ENCODE measurements at places on chromosomes 7 and 10. TPM values are rescaled to one million over a fixed set of nuclear protein-coding genes. Genes with fewer than 3 reads are reported as not detected.

- no peaks in the 10 kb centered on the region for H3K4me1 ChIP-seq
- no peak for DNase-seq
- no peak overlapping the region for H3K4me3 ChIP-seq
- no peaks in the 10 kb centered on the region for H3K36me3 ChIP-seq
- H3K27ac ChIP-seq = no peak overlapping the region
- no peaks in the 10 kb centered on the region for H3K27me3 ChIP-seq
Measured at GRCh38 chr7:121094829-121095228, 106.3 kb downstream of the CPED1 start.

- DNase-seq = no peak
- H3K4me3 ChIP-seq = no peak overlapping the region
- H3K36me3 ChIP-seq = no peaks in the 10 kb centered on the region
- H3K27ac ChIP-seq = no peak overlapping the region
- H3K4me1 ChIP-seq = no peaks in the 10 kb centered on the region
- no peaks in the 10 kb centered on the region for H3K27me3 ChIP-seq
Measured at GRCh38 chr10:98696516-98696915, 249.8 kb upstream of the HPS1 start.

DNA sequence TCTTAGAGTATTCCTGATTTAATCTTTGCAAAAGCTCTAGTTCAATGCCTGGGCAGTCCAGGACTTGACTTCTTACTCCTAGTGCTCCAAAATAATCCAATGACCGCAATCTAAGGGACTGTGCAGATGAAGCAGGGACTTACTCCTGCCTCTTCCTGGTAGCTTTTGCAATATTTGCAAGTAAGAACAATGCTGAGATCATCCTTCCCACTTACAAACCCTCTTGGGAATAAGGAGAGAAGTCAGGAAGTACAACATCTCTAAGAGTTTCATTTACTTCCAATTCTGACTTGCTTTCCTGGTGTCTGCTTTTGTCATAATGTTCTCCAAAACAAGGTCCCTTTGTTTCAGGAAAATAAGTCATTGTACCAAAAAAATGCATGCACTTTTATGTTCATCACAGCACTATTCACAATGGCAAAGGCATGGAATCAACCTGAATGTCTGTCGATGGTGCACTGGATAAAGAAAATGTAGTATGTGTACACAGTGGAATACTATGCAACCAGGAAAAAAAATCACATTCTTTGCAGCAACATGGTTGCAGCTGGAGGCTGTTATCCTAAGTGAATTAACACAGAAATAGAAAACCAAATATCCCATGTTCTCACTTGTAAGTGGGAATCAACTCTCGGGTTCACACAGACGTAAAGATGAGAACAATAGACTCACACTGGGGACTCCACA is 7.1 kb upstream of the KCNMA1 start:
- H3K4me1 ChIP-seq = peaks cover 18% of the 10 kb centered on the region
- no peak overlapping the region for H3K27ac ChIP-seq
- H3K27me3 ChIP-seq = peaks cover 14% of the 10 kb centered on the region
- no peaks in the 10 kb centered on the region for H3K36me3 ChIP-seq
- H3K4me3 ChIP-seq = no peak overlapping the region

- DNase-seq = peak; percentile 67
- H3K4me3 ChIP-seq = no peak overlapping the region
- peaks cover 64% of the 10 kb centered on the region for H3K4me1 ChIP-seq
- no peaks in the 10 kb centered on the region for H3K27me3 ChIP-seq
- H3K27ac ChIP-seq = peak overlapping the region; percentile 68
Measured at GRCh38 chr10:132459301-132460003, 62.5 kb downstream of the PWWP2B start.

GRCh38 chr10:88311264-88311663 is 271.9 kb downstream of the RNLS start:
- no peak overlapping the region for H3K27ac ChIP-seq
- no peaks in the 10 kb centered on the region for H3K27me3 ChIP-seq
- no peak overlapping the region for H3K4me3 ChIP-seq
- DNase-seq = no peak
- H3K4me1 ChIP-seq = no peaks in the 10 kb centered on the region

Gene IKZF1
- 4.5 TPM for polyA plus RNA-seq

Gene GNAT3
- polyA plus RNA-seq = 0.57 TPM

Measured in large intestine (tissue), 12 donors.